T-helper 22 cell (primary cell): ENCODE measurements at places on chromosomes 4 and X.

DNA sequence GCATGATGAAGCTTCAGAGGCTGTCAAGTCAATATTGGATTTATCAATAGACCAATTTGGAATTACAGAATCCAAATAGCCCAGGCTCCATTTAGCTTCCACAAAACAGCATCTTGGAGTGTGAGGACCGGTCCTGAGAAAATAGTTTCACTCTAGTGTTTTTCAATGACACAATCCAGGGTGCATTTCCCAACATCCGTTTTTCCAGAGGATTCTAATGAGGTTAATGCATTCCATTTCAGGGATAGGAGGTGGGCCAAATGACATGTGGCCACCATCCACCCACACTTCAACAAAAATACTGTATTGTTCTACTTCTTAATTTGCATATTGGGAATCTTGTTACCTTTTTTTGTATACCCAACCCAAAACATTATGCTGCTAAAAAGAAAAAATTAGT, 229.8 kb upstream of the LDB2 start:
- no peak for DNase-seq

DNA sequence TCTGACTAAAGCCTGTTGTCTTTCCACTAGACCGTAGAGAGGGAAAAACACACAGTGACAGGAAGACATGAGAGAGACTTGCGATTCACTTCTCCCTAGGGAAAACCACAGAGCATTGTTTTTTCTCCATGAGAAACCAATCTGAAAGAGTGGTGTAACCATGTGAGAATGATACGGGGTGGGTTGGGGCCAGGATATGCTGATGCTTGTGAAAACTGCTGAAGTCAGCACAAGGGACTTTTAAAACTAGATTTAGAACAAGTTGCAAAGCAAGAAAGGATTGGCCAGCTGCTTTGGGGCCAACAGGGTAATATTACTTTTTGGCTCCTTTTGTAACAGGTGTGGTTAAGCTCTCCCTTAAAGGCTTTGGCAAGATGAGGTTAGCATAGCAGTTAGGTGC, 66.1 kb downstream of the NHSL2 start:
- DNase-seq: no peak

GRCh38 chr4:2907706-2908293, 55.4 kb downstream of the NOP14 start:
- DNase-seq: no peak

GRCh38 chrX:13053171-13053570, 8.8 kb upstream of the FAM9C start:
- DNase-seq: no peak

DNA sequence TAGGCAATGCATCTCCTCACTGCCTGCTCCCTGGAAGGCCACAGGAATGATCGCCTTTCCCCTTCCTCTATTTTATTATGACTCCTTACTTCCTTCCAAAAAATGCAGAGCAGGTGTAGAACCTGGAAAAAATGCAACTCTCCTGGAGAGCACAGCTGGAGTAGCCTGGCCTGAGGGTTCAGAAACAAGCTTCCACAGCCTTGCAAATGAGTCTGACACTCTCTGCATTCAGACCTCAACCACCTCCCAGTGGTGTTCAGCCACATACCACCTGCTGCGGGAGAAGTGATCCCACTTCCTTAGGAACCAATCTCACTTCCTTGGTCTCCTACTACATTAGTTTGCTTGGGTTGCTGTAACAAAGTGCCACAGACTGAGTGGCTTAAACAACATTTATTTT, 368.1 kb upstream of the NOCT start:
- no peak for DNase-seq

- DNase-seq: no peak
Measured at GRCh38 chr4:57490520-57491255, 380.5 kb upstream of the IGFBP7 start.

DNA sequence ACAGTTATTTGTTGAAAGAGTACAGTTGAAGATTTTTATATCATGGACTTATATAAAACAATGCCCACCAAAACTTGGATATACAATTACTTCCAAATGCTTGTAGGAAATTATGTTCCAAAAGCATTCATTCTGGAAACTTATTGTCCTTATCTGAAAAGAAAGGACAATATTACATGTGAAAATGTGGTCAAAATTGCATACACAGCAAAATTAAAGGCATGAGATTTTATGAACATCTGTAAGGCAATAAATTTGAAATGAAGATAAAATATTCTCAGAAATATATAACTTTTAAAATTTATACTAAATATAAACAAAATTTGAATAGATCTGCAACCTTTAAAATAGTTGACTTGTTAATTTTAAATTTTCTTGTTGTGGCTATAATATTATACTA, 1173.8 kb downstream of the NLGN4X start:
- no peak for DNase-seq
